ENCODE measurements at places on chromosomes 13 and 19.

DNA sequence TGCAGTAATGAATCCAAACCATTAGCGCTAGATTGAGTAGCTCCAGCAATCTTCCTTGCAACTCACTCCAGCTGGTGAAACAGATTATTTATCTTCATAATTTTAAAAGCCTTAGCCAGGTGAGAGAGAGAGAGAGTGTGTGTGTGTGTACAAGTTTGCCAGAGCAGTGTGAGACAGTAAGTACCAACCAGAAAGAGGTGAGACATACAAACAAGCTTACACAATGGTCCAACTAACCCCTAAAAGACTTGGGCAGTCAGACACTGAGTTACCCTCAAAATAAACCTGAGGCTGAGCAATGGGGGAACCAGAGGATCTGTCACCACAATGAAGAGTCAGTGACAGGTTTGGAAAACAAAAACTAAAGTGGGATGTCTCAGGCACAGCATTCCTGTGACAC is 8.1 kb upstream of the THSD1 start:
- no peak for DNase-seq

GRCh38 chr13:32019612-32020233 is 11.9 kb upstream of the FRY start:
- DNase-seq, result no peak

DNA sequence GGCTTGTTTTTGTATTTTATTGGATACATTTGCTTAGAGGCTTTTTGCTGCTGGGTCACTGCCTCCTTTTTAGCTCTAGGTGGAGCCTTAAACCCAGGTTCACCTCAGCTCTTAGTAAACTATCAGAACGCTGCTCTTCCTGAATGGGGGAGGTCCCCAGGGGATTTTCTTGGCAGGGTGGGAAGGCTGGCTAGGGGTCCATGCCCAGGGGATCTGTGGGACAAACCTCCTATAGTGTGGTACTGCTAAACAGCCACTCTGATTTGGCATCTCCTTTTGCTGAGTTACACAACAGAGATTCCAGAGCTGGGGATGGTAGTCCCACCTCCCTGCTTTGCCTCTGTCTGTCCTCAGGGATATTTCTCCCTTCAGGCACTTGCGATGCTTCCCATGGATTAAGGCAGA is 204.9 kb downstream of the ZIC5 start:
- DNase-seq, result no peak

DNA sequence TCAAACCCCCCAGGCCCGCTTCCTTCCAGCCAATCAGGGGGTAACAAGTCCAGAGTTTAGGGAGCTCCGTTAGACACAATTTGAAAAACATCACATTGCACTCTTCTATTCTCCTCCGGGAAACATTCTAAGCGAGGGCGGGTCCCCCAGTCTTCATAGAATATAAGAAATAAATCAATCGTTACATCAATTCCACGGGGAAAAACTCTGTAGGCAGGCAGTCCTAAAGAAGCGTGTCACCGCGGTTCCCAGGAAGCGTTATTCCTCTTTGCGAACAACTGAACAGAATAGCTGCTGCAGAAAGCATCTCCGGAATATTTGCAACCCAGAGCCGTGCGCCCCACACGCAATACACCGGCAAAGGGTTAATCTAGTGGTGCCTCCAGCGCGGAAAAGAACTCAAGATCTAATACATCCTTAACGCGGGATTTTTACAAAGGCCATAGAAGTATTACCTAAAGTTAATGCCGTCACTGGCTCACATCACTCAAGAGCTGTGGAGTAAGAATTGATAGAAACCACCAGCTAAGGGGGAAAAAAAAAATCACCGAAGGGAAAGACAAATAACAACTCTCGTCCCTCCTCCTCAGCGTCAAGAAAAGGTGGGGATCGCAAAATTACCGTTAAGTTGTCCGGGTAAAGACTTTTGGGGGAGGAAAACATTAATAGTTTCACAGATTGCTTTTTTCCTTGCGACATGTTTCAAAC is 65.1 kb downstream of the KCNRG start:
- peak; percentile 57 for DNase-seq

GRCh38 chr13:37163641-37164265 is 58.3 kb upstream of the CSNK1A1L start:
- DNase-seq, result no peak

DNA sequence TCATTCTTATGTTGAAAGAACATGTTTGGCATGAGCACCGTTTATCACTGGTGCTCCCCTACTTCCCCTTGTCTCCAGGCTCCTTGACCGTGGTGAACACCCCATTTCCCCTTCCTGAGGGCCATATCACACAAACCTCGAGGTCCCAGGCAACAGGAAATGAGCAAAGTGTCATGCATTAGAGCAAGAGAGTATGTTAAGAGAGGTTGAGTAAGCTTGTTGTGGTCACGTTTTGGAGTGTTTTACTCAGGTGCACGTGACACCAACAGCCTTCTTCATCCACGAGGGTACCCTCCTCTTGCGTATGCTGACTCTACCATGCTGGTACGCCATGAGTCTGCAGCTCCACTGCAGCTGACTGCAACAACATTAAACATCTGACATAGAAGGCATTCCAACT is 482.2 kb upstream of the NBEA start:
- DNase-seq, result no peak

DNA sequence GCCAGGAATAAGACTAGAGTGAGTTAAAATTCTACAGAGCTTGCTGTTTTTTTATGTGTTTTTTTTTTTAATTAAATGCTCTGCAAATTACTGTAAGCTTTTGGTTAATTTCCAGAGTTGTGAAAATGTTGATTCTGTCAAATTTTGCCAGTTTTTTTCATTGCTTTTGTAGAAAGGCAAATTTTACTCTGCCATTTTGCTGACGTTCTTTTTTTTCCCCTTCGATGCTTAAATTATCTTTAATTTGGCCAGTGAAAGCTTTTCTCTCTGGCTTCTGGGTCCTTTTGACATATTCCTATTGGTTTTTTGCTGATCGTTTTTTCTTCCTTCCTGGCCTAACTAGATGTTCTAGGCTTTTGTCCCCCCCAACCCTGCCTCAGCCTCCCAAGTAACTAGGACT is 23.8 kb upstream of the EVI5L start:
- DNase-seq, result no peak

DNA sequence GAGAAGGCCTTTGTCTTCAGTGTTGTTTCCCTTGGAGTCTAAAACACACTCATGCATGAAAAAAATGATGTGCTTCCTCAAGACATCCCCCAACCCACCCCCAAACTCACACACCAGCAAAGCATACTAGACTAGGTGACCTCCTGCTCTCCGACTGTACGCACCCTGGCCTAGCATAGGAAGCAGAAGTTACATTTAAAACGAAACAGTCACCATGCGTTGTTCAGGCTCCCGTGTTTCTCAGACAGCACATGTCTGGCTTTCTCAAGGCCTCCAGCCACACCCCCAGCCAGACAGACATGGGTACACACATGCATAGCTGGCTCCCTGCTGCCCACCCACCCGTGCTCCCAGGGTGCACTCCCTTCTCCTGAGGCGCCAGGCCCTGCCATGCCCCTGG is 28.7 kb upstream of the C1QTNF9 start:
- DNase-seq, result no peak

- DNase-seq, result no peak
Observed at GRCh38 chr19:2111886-2112285, 15.2 kb downstream of the IZUMO4 start.

- DNase-seq, result no peak
Observed at GRCh38 chr13:99865420-99865930, 106.1 kb downstream of the ZIC5 start.

DNA sequence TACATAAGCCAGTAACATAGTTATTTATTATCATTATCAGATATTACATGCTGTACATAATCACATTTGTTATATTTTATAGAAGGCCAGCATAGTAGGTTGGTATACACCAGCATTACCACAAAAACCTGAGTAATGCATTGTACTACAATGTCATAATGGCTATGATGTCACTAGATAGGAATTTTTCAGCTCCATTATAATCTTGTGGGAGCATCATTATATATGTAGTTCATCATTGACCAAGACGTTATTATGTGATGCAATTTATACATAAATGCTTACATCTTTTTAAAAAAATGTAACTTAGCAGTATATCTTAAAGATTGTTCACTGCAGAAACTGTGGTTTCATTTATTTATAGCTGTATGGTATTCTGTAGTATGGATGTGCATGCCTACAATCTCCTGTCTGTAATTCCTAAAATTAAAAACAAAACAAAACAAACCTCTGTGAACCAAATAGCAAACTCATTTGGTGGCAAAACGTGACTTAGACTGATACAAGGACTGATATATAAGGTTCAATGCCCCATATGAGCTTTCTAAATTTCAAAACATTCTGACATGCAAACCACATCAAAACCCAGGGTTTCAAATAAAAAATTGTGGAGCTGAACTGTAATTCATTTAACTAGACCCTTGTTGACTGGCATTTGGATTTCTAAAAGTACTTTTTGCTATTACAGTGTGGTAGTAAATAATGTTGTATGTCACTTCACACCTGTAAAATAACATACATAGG is 250.9 kb downstream of the DLEU7 start:
- no peak for DNase-seq

- no peak for DNase-seq
Observed at GRCh38 chr19:54178581-54179261, 5.8 kb upstream of the TMC4 start.

GRCh38 chr19:54521860-54522513 is 19.4 kb downstream of the LAIR2 start:
- DNase-seq, result no peak

DNA sequence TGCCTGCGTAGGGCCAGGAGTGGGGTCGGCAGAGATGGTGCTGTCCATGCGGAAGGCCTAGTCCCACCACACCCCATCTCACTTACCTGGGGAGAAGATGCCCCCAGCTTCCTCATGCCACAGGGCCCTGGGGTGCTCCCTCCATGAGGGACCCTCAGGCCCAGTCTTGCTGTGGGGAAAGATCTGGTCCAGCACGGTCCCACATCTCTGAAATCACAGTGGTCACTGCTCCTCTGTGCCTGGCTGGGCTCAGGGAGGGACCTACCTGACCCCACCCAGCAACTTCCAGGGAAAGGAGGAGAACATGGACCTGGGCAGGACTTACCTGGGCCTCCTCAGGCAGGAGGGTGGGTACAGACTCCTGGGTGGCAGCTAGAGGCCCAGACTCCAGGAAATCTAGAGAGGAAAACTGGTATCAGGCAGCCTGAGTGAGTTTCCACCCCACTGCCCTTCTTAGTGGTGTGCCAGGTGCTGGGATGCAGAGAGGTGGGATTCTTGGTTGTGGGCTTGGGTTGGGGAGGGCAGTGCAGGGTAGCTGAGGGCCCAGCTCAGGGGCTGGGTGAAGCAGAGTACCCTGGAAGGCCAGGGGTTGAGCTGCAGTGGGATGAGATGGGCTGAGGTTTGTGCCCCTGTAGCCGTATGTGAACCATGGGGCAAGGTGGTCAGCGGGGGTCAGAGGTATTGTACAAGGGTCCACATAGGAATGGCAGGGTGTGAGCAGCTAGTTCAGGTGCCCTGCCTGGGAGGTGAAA is 3.8 kb downstream of the MZF1 start:
- no peak for DNase-seq

GRCh38 chr19:52140032-52140710 is 433 bp upstream of the ZNF616 start:
- peak; percentile 53 for DNase-seq

- DNase-seq, result no peak
Observed at GRCh38 chr19:17049711-17050280, 23.2 kb upstream of the CPAMD8 start.

GRCh38 chr13:30431269-30431940 is 9.1 kb downstream of the UBE2L5 start:
- no peak for DNase-seq

GRCh38 chr13:83710133-83710515 is 172.2 kb downstream of the SLITRK1 start:
- DNase-seq, result no peak

GRCh38 chr19:15112385-15112784 is 5.2 kb downstream of the SYDE1 start:
- no peak for DNase-seq

GRCh38 chr13:44765001-44765471 is 188.9 kb upstream of the TSC22D1 start:
- no peak for DNase-seq

DNA sequence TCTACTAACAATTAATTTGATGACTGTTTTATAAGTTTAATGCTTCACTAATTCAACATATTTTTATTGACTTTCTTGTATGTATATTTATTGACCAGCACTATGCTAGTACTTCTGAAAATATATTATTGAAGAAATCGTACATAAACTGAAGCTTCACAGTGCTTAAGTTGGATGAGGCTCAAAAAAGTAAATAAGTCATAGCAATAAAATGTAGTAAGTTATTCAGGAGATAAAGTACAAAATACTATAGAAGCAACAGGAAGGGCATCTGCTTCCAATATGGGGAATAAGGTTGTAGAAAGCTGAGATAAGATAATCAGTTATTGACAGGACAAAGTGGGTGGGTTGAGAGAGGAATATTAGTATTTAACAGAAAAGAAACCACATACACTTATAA is 944.9 kb upstream of the MIR17HG start:
- DNase-seq, result no peak

DNA sequence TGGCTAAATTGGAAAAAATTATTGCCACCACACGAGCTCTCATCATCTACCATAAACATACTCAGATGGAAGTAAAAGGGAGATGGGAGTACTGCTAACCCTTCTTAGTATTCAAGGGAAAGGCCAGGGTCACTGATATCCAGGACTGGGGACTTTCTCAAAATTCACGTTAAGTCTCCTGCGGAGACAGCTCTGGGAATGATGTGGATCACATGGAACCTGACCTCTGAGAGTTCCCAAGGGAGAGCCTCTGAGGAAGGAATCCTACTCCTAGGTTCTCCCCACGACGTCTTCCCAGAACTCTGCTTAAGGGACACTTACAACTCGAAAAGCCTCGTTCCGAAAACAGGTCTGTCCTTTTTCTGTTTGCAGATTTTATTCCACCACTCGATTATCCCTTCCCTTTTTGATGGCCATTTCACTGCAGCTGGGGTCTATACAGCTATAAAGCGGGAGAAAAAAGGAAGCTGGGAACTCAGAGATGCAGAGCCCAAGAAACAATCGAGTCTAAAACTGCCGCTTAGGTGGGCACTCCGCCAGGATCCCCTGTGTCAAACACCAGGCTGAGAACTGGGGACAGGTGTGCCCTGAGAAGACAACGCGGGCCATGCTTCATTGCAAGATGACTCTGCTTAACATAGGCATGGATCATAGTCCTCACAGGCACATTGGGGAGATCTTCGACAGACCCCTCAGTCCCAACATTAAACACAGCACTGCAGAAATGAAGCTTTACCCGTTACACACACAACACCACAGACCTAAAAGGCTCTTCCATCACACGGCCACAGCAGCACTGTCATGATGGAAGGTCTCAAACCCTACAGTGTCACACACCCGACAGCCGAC is 823 bp upstream of the ZNF567 start:
- DNase-seq, result no peak

- no peak for DNase-seq
Observed at GRCh38 chr19:8308891-8309291, 733 bp upstream of the CD320 start.

GRCh38 chr13:45200701-45201232 is at the start of gene KCTD4:
Gene KCTD4 (minus strand): TSS chr13:45201045. CDS start chr13:45194567, 6,478 bp downstream.
- DNase-seq, result no peak
